ENCODE measurements at places on chromosomes 13 and 19.

- DNase-seq: no peak
Measured at GRCh38 chr19:4916292-4917082, 7.2 kb downstream of the UHRF1 start.

- no peak for DNase-seq
Measured at GRCh38 chr13:59861676-59862075, 302.1 kb downstream of the DIAPH3 start.

DNA sequence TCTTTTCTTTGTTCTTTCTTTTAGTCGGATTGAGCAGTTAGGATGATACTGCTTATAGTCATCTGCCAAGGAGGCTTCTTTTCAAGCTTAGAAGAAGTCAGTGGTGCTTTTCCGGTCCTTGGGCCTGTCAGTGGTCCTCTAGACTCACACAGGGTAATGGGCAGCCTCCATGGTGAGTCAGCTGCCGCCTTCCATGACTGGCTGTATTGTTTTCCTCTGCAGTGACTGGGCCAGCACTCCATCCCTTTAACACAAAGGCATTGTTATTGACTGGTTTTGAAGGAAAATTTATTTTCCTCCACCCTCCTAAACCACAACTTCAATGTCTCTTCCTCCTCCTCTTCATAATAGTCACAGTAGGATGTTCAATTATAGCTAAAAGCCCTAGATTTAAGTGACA is 47.1 kb upstream of the CNMD start:
- no peak for DNase-seq

- no peak for DNase-seq
Measured at GRCh38 chr13:73608711-73609485, 525.3 kb downstream of the KLF12 start.
